ENCODE measurements at places on chromosomes 5 and 9. TPM values are rescaled to one million over a fixed set of nuclear protein-coding genes. Genes with fewer than 3 reads are reported as not detected.

The CCIN gene
- total RNA-seq = not detected

DNA sequence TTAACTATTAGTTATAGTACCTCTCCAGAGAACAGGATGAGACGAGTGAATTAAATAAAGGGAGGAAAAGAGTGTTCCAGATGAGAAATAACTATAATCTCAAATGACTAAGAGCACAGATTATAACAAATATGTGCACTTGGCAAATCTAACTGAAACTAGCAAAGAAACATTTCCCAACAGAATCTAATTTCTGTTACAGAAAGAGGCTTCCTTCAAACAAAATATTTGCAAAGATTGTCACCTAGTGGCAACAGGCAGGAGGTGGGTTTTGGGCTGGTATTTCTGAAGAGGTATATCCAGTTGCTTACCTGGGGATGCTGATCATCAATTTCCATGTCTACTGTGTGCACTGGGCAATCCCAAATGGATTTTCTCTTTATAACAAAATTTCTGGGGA lies 5.6 kb upstream of the SPDL1 start:
- H3K4me3 ChIP-seq = no peak overlapping the region
- H3K36me3 ChIP-seq = no peaks in the 10 kb centered on the region
- DNase-seq = peak; percentile 4

DNA sequence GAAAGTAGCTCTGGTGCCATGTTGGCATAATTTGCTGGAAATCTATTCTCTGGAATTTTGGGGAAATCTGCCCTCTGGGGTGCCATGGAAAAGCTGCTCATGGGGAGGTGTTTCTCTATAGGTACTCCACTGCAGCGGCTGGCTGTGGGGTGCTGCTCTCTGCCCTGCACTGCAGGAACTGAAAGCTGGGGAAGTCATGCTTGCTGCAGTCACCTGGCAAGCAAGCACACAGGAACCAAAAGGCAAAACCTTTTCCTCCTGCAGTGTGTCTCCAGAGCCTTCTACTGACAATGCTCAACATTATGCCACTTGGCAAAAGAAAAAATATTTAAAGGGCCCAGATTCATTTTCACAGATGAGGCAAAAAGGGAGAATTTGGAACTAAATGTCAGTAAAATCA lies 25.8 kb upstream of the CARNMT1 start:
- H3K4me3 ChIP-seq = no peak overlapping the region
- H3K27ac ChIP-seq = no peak overlapping the region
- H3K36me3 ChIP-seq = no peaks in the 10 kb centered on the region
- no peak for DNase-seq
- no peaks in the 10 kb centered on the region for H3K4me1 ChIP-seq
- H3K27me3 ChIP-seq = no peaks in the 10 kb centered on the region

GRCh38 chr5:151870820-151871219 lies 53.8 kb downstream of the GLRA1 start:
- H3K4me3 ChIP-seq = no peak overlapping the region
- H3K27ac ChIP-seq = no peak overlapping the region
- H3K27me3 ChIP-seq = no peaks in the 10 kb centered on the region
- peaks cover 5% of the 10 kb centered on the region for H3K4me1 ChIP-seq

DNA sequence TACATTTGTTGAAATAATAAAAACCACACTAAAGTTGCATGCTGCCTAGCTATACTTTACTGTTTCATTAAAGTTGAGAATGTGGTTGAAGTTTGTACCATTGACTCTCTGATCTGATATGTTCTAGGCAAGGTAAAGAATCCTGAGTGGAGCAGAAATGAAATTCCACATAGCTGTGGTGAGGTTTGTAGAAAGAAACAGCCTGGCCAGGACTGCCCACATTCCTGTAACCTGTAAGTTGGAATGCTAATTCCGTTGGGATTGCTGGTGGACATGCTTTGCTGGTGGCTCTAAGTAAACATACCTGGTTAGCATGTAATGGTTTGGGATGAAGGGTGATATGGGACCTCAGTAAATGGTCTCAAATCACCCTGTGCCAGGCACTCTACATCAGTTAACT lies 16.8 kb downstream of the NFX1 start:
- H3K27ac ChIP-seq = peak overlapping the region; percentile 55
- no peak overlapping the region for H3K4me3 ChIP-seq
- H3K27me3 ChIP-seq = no peaks in the 10 kb centered on the region
- peaks cover 23% of the 10 kb centered on the region for H3K36me3 ChIP-seq

GRCh38 chr9:15203581-15203980 lies 103.4 kb downstream of the TTC39B start:
- no peaks in the 10 kb centered on the region for H3K27me3 ChIP-seq
- H3K4me1 ChIP-seq = peaks cover 19% of the 10 kb centered on the region
- no peak overlapping the region for H3K27ac ChIP-seq
- no peak overlapping the region for H3K4me3 ChIP-seq
- DNase-seq = no peak
